Breast epithelium (tissue), 4 donors: ENCODE measurements at places on chromosomes 1 and 21.

GRCh38 chr1:171576144-171576543, 45.9 kb upstream of the MYOCOS start:
- no peak for DNase-seq

GRCh38 chr1:159895836-159896545, 4.0 kb downstream of the CFAP45 start:
- no peak for DNase-seq

GRCh38 chr1:20578721-20579395, 10.0 kb upstream of the CDA start:
- no peak for DNase-seq

DNA sequence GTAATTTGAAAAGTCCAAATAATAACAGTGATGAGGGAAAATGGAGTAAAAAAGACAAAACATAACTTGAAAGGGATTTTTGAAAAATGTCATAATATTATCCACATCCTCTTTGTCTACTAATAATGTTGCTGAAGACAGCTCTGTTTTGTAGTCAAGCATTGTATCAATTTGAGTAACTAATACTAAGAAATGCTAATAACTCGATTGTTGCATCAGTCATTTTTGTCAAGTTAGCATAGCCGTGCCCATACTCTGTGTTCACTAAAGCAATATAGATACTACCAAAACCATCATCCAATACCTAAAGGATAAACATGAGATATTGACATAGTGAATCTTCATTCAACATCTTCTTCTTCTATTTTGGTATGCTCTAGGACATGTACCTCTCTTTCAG, 17.3 kb downstream of the PDC start:
- no peak for DNase-seq

GRCh38 chr1:93801471-93801870, 77.5 kb downstream of the DNTTIP2 start:
- no peak for DNase-seq

GRCh38 chr1:86154571-86155050, 2.0 kb downstream of the COL24A1 start:
- no peak for DNase-seq

DNA sequence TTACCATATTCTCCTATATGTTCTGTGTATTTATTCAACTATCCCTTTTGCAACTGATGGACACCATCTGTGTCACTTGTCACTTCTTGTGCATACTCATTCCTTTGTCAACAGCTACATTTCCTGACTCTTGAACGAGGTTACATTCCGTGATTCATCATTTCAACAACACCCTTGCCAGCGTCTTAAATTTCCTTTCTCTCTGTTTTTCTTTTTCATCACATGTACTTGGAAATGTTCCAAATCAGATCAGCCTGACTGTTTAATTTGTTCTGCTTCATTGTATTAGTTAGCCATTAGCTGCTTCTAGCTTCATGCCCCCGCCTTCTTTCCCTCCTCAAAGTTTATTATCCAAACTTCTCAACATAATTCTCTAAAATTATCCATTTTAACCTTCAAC, 173.0 kb downstream of the ADGRL4 start:
- DNase-seq: no peak

- no peak for DNase-seq
Measured at GRCh38 chr1:43952731-43953346, 6.1 kb downstream of the IPO13 start.

DNA sequence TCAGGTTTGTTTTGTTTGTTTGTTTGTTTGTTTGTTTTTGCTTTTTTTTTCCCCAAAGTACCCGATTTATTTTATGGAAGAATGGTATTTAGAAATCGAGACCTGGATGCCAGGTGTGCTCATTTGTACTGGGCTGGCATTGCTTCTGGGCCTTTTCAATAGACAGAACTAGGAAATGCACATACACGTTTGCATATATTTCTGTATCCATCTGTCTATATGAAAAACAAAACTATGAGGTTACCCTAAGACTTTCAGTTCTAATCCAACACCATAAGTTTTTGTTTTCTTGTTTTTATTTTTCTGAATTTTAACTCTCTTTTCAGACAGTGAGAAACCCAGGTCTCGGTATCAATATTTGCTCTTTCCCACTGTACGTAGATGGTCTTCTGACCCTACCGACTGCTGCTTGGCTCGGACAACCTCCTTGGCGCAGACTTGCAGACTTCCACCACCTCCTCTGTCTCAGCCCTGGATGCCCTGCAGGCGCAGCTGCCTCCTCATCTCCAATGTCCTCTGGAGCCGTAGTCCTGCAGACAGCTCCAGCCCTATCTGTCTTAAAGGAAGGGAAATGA, 171.7 kb downstream of the NEK7 start:
- DNase-seq: no peak

- DNase-seq: no peak
Measured at GRCh38 chr1:182968151-182968741, 15.3 kb upstream of the SHCBP1L start.

- DNase-seq: no peak
Measured at GRCh38 chr1:38084700-38085099, 38.1 kb upstream of the POU3F1 start.

GRCh38 chr1:228513236-228513900, 26.2 kb downstream of the RNF187 start:
- DNase-seq: no peak

- DNase-seq: no peak
Measured at GRCh38 chr1:54972436-54972835, 8.0 kb upstream of the TMEM61 start.

DNA sequence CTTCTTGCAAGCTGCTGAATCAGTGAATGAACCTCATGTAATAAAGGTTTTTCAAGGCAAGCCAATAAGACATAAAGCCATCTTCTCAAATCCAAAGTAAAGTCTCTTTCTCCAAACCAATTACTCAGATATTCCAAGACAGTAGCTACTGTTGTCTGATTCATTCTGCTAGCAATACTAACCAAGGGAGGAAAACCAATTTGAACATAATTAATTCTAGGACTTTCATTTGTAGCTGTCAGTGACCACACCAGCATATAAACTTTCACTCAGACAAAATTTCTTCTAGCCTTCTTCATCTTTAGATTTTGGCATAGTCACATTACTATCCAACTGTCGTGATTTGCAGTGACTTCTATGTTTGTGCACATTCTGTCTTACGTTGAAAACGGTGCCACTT, 10.5 kb upstream of the INTS3 start:
- DNase-seq: no peak

DNA sequence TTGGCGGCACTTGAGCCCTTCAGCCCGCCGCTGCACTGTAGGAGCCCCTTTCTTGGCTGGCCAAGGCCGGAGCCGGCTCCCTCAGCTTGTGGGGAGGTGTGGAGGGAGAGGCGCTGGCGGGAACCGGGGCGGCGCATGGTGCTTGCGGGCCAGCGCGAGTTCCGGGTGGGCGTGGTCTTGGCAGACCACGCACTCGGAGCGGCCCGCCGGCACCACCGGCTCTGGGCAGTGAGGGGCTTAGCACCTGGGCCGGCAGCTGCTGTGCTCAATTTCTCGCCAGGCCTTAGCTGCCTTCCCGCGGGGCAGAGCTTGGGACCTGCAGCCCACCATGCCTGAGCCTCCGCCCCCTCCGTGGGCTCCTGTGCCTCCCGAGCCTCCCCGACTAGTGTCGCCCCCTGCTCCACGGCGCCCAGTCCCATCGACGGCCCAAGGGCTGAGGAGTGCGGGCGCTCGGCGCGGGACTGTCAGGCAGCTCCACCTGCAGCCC, 673.7 kb upstream of the BRINP3 start:
- no peak for DNase-seq

DNA sequence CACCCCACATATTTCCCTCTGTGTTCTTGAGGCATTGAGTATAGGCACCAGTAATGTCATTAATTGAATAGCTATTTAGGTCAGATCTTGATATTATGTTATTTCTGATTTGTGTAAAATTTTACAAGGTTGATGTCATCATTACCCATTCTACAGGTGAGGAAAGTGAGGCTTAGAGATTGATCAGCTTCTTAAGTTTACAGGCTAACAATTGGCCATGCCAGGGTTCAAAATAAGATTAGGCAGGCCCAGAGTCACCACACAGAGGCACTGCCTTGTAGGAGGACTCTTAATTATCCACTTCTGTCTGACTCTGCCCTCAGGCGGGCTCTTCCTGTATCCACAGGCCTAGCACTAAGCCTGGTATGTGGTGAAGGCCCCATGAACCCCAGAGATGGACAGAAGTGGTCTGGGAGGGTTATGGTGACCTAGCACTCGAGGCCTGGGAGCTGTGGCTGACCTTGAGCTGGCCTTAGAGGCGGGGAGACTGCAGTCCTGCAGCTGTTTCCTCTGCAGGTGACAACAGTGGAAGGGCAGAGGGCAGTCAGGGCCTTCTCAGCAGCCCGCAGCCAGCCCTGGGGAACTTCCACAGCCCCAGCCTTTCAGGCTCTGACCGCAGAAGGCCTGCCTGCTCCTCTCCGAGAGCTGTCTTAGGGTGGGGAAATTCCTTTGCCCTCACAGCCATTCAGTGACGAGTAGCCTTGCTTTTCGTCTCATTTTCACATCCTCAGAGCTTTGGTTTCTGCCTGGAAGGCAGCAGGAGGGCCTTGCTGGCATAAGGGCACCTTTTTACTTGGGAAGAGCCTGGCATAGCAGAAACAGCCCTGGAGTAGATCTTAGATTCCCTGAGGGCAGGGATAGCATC, 12.2 kb downstream of the ZDHHC18 start:
- DNase-seq: no peak
